ENCODE measurements at places on chromosomes 11 and 22. TPM values are rescaled to one million over a fixed set of nuclear protein-coding genes. Genes with fewer than 3 reads are reported as not detected.

GRCh38 chr11:13011466-13012055 lies 2.4 kb downstream of the RASSF10 start:
- DNase-seq = no peak

Gene FGF3
- not detected for polyA plus RNA-seq

GRCh38 chr22:42994276-42994916 lies 20.6 kb downstream of the PACSIN2 start:
- no peak for DNase-seq

DNA sequence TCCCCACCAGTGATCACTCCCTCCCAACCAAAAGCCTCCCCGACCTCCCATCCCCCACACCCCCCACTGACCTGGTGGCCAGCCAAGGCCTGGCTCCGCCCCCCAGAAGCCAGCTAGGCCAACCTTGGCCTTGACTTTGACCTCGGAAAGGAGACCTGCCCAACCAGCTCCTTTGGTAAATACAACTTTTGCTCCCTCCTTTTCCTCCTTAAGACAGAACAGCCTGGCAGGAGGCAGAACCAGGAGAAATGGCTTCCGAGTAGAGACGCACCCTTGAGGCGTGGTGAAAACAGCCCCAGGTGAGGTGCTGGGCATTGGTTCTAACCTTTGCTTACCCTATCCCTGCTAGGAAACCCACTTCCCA lies 27.0 kb downstream of the PLEKHA7 start:
- DNase-seq = no peak

Gene SAA4
- 0.37 TPM for polyA plus RNA-seq

Gene TRIM3
- polyA plus RNA-seq = 29.6 TPM

- no peak for DNase-seq
These were observed 67.7 kb upstream of the HMGXB4 start for GRCh38 chr22:35189559-35189958.

Gene SMDT1
- polyA plus RNA-seq = 115 TPM

DNA sequence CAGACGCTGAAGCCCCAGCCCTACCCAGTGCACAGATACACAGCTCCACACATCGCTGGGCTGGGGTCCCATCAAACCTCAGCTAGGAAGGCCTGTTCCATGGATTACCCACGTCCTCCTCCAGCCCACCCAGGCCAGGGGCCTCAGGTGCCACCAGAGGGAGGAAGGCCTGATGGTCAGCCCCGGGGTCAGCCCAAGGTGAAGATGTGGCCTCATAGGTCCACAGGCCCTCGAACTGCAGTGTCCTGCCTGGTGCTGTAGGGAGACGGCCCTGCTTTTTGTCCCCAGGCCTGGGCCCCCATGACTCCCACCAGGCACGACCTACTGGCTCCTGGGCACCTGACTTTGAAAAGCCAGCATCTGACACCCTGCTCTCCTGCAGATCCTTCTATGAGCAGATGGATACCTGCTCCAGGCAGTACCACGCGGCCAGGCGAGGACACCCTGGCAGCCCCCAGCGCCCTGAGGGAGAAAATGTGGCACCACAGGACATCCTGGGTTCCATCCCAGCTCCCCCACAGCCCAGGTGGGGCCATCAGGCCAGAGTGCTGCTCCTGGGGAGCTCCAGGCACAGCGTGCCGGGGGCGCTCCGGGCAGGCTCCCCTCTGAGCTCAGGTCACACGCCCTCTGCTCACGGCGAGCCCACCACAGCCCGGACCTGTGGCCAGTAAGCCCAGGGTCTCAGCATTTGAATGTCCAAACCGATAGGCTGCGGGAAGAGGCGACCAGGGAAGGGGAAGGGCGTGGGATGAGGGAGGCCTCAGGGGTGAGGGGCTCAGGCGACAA lies 15.8 kb upstream of the MOB2 start:
- DNase-seq = no peak

GRCh38 chr11:21514316-21514715 lies 678.6 kb upstream of the ANO5 start:
- DNase-seq = no peak

GRCh38 chr11:73614591-73614990 lies 16.7 kb upstream of the FAM168A start:
- no peak for DNase-seq

Gene MPPED1
- polyA plus RNA-seq = 0.69 TPM

DNA sequence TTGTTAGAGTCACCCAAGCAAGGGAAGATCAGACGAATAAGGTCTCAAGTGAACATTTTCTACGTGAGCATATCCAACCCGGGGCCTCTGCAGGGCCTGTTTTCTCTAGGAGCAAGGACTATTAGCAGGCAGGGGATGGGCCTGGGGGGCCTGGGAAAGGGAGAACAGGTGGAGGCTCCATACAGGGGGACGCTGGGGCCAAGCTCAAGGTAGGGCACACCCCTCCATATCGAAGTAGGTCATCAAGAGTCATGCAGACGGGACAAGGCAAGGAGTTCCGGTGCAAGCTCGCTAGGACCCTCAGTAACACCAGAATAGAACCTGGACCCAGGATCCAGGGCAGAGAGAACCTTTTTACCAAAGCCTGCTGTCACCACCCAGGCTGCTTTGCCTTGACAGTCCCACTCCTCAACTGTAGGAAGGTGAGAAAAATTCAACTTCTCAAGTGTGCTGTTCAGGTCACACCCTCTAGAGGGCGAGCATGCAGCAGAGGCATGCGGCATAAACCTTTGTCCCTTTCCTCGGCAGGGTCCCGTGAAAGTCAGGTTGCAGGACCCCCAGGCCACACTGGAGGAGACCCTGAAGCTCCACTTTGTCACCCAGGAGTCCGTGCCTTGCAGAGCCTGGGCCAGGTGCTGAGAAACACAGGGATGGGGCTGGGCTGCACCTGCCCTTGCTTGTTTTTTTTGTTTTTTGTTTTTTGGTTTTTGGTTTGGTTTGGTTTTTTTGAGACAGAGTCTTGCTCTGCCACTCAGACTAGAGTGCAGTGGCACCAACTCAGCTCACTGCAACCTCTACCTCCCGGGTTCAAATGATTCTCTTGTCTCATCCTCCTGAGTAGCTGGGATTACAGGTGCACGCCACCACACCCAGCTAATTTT lies 8.6 kb upstream of the APOBEC3B start:
- peak; percentile 10 for DNase-seq

GRCh38 chr11:73717136-73717535 lies 43.7 kb downstream of the RAB6A start:
- no peak for DNase-seq

Gene PLXNB2
- 220 TPM for polyA plus RNA-seq

GRCh38 chr11:7512525-7513233 lies 1.1 kb upstream of the PPFIBP2 start:
- peak; percentile 42 for DNase-seq

Gene OR51E2
- 0.82 TPM for polyA plus RNA-seq

DNA sequence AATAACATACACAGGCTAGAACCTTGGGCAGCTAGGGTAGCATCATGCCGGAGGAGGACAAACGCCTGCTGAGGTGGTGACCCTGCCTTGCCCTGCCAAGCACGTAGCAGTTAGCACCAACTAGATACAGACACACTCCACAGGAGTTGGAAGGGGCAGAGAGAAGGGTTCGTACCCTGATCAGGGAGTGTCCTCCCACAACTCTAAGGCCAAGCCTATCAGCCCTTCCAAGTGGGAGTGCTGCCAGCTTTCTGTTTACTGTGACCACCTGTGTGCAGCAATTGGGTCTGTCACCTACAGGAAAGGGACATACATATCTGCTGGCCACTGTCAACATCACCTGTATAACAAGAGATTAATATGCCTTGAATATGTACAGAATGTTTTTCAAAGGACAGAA lies 1.9 kb upstream of the THAP7 start:
- no peak for DNase-seq

DNA sequence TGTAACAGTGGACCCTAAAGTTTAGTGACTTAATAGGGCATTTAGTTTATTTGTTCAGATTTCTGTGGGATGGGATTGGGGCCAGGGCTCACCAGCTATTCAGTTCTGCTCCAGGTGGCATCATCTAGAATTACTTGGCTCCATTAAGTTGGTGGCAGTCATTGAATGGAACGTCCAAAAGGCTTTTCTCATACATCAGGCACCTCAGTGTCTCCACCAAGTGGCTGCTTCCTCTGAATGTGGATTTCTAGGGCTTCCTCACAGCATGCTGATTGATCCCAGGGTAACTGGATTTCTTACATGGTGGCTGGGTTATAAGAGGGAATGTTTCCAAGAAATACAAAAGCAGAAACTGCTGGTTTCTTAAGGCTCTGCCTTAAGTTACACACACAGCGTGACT lies 34.7 kb downstream of the USP47 start:
- no peak for DNase-seq

Gene KIRREL3
- polyA plus RNA-seq = 2.1 TPM

- no peak for DNase-seq
These were observed 1.9 kb downstream of the ANKRD54 start for GRCh38 chr22:37842015-37842793.
